HT-29 (cell line): ENCODE measurements at places on chromosomes 3 and 15. TPM values are rescaled to one million over a fixed set of nuclear protein-coding genes. Genes with fewer than 3 reads are reported as not detected.
A peak's percentile ranks its signal among the peaks of the same experiment; 100 is the strongest.

Gene OR5K2
- total RNA-seq = not detected in 2 replicates

Gene KCNMB3
- 1.7 and 1.9 TPM in 2 replicates for total RNA-seq

Gene ITGA11
- total RNA-seq = not detected in 2 replicates

Gene P2RY12
- not detected in 2 replicates for total RNA-seq

Gene WDR72
- total RNA-seq = 1.0 and 1.1 TPM in 2 replicates

- no peak for DNase-seq
Measured at GRCh38 chr15:36313736-36314280, 265.6 kb upstream of the CDIN1 start.

- DNase-seq = peak; percentile 88
Measured at GRCh38 chr3:149717391-149718056, 34.8 kb downstream of the COMMD2 start.

DNA sequence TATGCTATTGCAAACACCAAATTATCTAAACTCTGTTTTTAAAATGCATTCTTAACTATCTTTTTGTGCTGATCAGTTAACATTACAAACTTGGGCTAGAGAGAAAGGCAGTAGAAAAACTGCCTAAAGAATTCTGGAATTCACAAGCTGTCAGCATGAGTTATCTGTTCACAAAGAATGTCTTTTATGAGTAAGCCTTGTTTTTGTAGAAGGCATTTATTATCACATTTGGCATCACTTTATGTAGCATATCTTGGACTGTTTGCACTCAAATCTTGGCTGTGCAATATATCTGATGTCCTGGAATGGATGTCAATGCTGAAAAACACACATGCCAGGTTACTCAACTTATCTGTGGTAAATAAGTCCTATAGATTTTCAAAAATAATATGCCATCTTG lies 15.5 kb upstream of the BCHE start:
- no peak for DNase-seq

- DNase-seq = no peak
Measured at GRCh38 chr3:52521488-52521824, 12.2 kb downstream of the NT5DC2 start.

- no peak for DNase-seq
Measured at GRCh38 chr3:105899516-105899915, 30.7 kb upstream of the CBLB start.

DNA sequence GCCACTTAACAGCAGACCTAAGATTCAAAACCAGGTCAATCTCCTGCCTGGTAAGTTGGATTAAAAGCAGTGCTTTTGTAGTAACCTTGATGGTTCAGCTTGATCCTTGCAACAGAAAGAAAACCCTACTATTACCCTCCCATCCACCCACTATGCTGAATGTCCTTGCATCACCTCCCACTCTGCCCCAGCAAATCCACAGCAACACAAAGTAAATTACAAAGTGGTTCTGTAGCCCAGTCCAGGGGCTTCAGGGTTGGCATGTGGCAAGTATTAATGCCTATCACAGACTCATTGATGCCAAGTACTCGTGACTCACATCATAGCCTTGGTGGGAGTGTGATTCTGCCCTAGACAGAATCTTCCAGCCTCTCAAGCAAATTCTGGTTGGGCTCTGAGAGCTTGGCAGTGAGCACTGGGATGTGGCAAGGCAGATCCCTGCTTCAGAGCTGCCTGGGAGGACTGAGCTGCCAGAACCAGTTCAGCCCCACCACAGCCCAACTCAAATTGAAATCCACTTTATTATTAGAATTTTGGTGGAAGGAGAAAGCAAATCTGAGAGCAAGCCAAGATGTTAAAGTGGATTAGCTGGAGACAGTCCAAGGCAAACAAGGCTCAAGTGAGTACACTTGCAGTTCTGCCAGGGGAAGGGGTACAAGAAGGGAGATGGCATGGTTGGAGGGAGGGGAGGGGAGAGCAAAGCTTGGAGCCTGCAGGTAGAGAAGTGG lies 225.8 kb upstream of the UMPS start:
- no peak for DNase-seq

- no peak for DNase-seq
Measured at GRCh38 chr3:23653647-23654525, 151.9 kb upstream of the UBE2E1 start.

DNA sequence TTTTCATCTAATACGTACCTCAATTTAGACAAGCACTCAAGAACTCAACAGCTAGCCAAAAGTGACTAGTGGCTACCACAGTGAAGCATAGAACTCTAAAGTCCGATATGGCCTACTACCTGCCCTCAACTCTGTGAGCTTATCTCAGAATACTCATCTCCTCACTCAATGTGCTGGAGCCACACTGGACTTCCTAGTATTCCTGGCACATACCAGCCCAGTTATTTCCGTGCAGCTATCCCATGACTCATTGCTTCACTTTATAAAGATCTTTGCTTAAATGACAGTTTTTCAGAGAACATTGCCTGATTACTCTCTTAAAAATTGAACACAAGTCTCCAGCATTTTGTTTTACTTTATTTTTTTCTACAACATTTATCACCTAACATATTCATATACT lies 524.7 kb downstream of the PYDC2 start:
- no peak for DNase-seq

DNA sequence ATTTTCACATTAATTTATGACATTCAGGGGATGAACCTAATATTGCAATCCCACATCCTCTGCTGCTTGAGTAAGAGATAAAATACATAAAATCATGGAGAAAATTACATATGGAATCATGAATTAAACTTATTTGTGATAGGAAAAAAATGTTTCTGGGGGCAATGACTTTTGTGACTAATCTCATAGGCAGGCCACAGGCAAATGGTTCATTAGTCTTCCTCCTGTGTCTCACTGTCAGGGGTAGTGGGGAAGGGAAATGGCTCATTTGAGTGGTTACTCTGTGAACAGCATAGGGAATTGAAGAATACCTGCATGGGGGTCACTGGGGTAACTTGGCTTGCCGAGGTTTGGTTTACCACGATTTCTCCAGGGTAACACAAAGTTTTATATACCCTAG lies 72.0 kb downstream of the TFG start:
- no peak for DNase-seq

DNA sequence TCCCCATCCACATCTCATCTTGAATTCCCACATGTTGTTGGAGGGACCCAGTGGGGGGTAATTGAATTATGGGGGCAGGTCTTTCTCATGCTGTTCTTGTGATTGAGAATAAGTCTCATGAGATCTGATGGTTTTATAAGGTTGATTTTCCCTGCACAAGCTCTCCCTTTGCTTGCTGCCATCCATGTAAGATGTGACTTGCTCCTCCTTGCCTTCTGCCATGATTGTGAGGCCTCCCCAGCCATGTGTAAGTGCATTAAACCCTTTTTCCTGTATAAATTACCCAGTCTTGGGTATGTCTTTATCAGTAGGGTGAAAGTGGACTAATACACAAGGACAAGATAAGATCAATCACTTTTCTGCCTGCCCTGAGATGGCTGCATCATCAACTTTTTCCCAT lies 5.8 kb upstream of the CCK start:
- no peak for DNase-seq

- no peak for DNase-seq
Measured at GRCh38 chr3:15766406-15766805, 31.4 kb downstream of the ANKRD28 start.

- DNase-seq = peak; percentile 43
Measured at GRCh38 chr3:127141921-127142730, 50.8 kb upstream of the PRR23E start.

DNA sequence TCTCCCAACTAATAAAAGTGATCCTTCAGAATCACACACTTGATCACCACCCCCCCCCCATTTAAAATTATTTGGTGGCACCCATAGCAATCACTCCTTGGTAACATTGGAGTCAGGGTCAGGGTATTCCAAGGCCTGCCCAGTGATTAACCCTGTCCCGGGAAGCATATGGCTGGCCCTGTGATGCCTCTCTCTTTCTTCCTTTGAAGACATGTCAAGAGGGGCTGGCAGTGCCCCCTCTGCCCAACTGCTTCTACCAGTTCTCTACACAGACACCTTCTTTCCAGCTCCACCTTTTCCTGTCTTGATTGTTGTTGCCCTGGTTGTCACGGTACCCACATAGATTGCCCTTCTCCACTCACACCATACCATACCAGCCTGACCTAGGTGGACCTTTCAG lies 30.9 kb upstream of the MANF start:
- DNase-seq = peak; percentile 46

DNA sequence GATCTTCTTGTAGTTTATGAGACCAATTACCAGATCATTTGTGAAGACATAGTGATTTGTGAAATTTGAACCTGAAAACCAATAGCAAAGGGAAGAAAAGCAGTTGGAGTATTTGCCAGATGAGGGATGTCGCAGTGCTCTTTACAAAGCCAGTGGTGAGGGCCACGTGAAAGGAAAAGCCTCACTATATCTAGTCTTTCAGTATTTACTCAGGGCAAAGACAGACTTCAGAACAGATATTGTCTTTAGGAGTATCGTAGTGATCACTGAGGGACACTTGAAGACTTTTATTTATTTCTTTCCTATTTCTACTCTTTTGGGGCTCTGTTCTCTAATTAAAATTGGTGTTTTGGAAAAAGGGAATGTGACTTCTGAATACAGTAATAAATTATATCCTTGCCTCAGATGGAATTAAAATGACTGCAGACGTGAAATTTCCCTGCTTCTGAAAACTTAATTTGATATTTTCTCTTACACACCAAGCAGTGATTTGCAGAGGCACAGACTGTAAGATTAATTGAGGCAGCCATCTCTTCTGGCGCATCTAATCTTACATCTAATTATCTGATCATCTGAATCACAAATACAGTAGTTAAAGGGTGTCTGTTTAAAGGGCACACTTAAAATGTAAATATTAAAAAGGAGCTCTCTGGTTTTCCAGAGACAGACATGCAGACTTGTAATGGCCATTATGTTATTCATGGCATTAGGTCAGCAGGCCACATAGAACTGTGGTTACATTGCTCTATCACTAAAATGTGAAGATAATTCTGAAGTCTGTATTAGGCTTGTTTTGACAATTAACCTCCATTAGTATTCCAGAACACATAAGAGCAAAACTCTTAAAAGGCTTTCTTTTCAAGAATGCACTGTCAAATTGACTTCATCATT lies 193.0 kb upstream of the GOLIM4 start:
- no peak for DNase-seq

DNA sequence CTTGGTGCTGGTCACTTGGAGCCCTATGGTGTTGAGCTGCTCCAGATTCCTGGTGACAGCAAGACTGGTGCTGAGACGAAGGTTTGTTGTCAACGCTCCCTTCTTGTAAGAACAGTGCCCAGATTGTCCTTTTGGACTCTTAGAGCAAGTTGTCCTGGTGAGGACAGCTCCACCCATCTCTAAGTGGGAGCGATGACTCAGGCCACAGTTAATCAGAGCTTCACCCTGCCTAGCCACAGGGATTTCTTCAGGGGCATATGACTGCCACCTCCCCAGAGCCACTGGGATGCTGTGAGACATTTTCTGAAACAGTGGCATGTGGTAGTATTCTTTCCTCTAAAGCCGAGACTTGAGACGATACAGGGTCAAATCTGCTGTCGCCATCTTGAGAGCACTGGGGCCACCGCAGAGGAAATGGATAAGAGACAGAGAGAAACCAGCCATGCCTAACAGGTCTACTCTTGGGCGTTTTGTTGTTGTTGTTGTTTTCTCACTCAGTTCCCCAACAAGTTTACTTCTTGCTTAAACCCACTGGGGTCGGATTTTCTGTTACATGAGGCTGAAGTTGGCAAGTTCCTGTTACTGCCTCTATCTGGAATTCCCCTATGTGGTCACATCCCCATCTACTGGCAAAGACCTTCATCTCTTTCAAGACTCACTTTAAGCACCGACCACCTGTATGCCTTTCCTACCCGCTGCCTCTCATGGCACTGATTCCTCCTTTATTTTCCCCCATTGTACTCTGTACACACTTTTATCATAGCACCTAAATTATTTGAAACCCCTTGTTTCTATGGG lies 16.0 kb upstream of the PCOLCE2 start:
- DNase-seq = peak; percentile 92

GRCh38 chr15:60854858-60855564 lies 374.1 kb downstream of the RORA start:
- DNase-seq = no peak

DNA sequence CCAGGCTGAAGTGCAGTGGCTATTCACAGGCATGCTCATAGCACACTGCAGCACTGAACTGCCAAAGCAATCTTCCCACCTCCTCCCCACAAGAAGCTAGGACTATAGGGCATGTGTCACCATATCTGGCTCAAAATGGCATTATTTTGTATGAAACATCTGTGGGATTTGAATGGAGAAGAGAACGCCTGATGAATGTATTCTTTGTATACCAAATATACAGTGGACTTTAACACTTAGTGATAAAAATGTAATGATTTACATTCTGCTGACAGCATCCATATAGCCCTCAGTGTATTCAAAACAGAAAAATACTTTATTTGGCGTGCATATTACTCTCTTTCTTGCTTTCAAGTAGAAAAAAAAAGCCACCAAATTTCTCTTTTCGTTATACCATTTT lies 257.8 kb downstream of the FOXP1 start:
- no peak for DNase-seq

DNA sequence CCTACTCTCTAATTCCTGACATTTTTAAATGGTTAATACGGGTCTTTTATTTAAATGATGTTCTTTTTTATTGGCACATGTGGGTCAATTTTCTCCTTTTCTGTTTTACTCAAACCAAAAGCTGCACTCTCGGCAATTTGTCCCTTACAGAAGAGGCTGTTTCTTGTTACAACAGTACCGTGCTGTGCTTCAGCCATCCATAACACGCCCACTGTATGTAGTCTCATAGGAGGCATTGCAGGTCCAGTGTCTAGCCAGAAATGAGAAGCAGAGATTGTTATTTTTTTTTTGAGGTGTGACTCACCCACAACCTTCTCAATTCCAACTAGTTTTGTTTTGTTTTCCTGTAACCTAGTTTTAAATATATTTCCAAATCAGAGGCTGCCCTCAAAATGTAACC lies 164.6 kb downstream of the GMNC start:
- no peak for DNase-seq

DNA sequence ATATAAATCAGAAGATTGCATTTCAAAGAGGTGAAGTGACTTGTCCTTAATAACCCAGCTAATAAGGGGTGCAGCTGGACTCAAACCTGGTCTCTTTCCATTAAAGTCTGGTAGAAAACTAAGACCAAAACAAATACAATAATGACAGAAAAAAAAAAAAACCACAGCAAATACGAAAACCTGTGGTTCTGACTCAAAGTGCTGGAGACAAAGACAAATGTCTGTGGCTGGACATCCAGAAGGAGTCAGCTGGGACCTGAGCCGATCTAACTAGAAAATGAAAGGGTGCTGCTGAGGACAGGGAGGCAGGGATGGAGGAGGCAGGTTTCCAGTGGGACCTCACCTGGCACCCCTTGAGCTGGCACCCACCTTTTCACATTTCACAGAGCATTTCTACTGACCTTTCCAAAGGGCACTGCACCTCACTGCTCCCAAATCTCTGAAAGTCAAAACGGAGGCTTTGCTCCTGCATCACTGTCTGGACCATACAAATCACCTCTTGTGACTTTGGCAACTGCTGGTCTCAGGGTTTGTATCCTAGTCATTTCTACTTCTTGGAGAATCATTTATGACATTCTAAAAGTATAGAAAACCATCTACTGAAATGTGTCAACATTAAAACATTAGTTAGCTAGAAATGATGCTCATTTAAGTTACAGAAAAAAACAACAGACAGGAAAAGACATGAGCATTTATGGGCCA lies 61.7 kb downstream of the CCNL1 start:
- no peak for DNase-seq
